ENCODE measurements at places on chromosomes 11 and 22.

DNA sequence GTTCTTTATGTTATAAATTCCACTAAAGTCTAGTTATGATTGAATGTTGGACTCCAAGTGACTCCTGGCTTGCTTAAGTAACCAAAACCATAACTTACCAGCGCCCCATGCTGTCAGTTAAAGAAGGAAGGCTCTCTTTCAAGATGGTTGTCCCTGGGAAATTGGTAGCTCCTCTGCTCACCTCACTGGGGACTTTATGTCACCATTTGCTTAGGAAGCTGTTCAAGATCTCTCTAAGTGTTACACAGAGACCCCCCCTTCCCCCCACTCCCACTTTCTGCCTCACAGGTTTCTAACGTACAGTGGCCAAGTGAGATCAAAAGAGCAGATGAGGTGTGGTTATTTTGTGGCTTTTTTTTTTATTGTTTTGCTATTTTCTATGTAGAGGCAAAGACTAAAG is 301.8 kb downstream of the AASDHPPT start:
- no peak for DNase-seq

- DNase-seq = no peak
Observed at GRCh38 chr11:7671347-7672215, 1.7 kb downstream of the CYB5R2 start.

- no peak for DNase-seq
Observed at GRCh38 chr11:73995731-73996130, 13.1 kb upstream of the UCP2 start.

DNA sequence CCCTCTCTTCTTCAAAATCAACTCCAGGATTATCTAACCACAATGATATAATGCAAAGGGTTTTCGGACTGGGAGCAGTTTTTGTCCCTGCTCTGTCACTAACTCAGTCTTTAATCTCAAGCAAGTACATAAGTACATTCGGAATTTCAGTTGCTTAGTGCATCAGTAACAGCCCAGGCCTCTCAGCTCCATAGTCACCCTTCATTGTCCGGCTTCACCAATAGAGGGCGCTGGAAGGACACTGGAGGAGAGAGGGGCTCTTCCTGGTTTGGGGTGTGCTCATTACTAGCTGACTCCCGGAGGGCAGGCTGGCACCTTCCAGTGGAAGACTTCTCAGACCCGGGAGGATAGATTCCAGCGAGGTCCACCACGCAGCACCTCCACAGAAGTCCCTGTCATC is 90.4 kb upstream of the PDGFD start:
- peak; percentile 26 for DNase-seq

GRCh38 chr11:118514103-118514502 is 13.2 kb upstream of the TTC36 start:
- DNase-seq = no peak

GRCh38 chr11:70778883-70779282 is 380.6 kb downstream of the CTTN start:
- no peak for DNase-seq

DNA sequence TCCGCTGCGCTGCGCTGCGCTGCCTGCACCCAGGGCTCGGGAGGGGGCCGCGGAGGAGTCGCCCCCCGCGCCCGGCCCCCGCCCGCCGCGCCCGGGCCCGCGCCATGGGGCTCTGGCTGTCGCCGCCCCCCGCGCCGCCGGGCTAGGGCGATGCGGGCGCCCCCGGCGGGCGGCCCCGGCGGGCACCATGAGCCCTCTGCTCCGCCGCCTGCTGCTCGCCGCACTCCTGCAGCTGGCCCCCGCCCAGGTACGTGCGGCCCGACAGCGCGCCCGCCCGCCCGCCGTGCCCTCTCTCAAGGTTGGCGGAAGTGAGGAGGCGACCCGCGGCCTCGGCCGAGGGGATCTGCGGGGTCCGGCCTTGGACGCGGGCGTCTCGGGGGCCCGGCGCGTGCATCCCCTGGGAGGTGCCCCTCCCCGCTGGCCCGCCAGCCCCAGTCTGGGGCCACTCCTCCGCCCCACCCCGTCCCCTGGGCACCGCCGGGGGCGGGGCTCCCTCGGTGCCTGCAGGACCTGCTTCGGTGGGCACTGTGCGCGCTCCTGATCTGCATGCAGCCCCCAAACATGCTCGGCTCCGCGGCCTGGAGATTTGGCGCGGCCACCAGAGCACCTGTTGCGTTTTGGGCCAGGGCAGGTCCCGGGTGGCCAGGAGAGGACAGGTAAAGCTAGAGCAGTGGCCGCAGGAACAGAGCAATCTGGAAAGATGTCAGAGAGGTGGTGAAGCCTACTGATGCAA is 429 bp downstream of the VEGFB start:
- no peak for DNase-seq

- no peak for DNase-seq
Observed at GRCh38 chr11:31887180-31887579, 76.1 kb upstream of the PAX6 start.

- DNase-seq = no peak
Observed at GRCh38 chr11:75196426-75196825, 44.1 kb upstream of the TPBGL start.

DNA sequence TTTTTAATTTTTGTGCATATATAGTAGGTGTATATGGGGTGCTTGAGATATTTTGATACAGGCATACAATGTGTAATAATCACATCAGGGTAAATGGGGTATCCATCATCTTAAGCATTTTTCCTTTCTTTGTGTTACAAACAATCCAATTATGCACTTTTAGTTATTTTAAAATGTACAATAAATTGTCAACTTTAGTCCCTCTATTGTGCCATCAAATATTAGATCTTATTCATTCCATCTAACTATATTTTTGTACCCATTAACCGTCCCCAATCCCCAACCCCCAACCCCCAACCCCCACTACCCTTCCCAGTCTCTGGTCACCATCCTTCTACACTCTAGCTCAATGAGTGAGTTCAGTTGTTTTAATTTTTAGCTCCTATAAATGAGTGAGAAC is 335.1 kb upstream of the C11orf87 start:
- DNase-seq = no peak

GRCh38 chr11:92993004-92993403 is 23.6 kb downstream of the MTNR1B start:
- DNase-seq = no peak

- DNase-seq = no peak
Observed at GRCh38 chr11:27443746-27444507, 28.7 kb downstream of the LGR4 start.

- no peak for DNase-seq
Observed at GRCh38 chr22:38965614-38966379, 8.4 kb downstream of the APOBEC3A start.

All from astrocyte (in vitro differentiated cells and primary cell).